SW 1271 (cell line): ENCODE measurements at places on chromosomes 7 and 10.
A peak's percentile ranks its signal among the peaks of the same experiment; 100 is the strongest.

DNA sequence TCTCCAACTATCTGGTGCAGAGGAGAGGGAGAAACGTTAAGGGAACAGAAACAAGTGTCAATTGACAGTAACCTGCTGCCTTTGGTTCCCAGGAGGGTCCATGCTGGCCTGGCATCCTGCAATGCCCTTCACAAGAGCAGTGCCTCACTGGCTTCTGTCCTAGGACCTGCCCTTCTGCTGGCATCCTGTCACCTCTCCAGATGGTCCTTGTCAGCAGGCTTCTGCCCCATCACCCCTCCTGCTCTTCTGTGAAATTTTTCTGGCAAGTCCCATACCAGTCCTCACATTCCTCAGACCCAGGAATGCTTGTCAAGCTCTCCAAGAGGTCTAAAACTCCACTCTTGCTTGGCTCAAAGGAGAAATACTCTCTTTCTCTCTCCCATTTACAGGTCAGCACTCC lies 34.2 kb downstream of the C10orf67 start:
- no peak for DNase-seq

- no peak for DNase-seq
Observed at GRCh38 chr10:86876748-86877147, 80.7 kb downstream of the MMRN2 start.

- no peak for DNase-seq
Observed at GRCh38 chr7:134692344-134692705, 45.7 kb downstream of the BPGM start.

DNA sequence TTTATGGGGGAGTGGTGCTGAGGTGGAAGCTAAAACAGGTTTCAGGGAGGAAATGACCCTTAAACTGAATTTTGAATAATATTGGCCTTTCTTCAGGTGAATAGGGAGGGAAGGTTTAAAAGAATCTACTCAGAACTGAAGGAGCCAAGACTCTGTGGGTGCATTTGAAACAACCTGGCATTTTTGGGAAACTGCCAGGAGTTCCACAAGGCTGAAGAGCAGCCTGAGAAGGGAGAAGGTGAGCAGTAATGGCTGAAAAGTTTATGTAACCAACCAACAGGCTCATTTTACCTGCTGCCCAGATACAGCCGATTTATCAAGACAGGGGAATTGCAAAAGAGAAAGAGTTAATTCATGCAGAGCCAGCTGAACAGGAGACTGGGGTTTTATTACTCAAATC lies 4.0 kb upstream of the PANK1 start:
- DNase-seq, result no peak

DNA sequence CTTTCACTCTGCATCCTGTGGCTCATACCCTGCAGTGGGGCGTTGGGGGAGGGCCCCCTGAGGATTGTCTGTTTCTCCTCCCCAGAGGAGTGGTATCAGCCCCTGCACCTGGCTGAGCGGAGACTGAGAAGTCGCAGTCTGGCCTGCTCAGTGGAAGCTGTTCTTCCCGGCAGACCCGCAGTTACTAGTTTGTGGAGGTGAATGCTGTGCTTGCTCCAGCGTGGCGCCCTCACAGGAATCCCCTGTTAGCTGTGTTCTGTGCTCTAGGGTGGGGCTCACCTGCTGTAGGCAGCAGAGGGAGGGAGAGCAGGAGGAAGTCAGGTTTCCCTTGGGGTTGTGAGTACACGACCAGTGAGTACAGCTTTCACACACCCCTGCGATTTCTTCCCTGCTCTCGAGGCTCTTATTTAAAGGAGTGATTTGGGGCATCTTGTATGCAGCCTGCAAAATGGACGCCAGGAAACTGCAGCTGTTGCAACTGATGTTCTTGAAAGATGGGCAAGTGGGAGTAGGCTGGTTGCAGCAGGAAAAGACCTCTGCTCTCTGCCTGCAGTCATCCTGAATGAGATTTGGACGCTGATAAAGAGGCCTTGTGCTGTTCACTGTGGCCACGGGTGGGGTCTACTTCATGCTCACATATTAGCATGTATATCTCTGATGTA lies 66.4 kb downstream of the HK1 start:
- DNase-seq, result no peak

GRCh38 chr7:5636914-5637313 lies 144.5 kb downstream of the RNF216 start:
- peak; percentile 43 for DNase-seq

DNA sequence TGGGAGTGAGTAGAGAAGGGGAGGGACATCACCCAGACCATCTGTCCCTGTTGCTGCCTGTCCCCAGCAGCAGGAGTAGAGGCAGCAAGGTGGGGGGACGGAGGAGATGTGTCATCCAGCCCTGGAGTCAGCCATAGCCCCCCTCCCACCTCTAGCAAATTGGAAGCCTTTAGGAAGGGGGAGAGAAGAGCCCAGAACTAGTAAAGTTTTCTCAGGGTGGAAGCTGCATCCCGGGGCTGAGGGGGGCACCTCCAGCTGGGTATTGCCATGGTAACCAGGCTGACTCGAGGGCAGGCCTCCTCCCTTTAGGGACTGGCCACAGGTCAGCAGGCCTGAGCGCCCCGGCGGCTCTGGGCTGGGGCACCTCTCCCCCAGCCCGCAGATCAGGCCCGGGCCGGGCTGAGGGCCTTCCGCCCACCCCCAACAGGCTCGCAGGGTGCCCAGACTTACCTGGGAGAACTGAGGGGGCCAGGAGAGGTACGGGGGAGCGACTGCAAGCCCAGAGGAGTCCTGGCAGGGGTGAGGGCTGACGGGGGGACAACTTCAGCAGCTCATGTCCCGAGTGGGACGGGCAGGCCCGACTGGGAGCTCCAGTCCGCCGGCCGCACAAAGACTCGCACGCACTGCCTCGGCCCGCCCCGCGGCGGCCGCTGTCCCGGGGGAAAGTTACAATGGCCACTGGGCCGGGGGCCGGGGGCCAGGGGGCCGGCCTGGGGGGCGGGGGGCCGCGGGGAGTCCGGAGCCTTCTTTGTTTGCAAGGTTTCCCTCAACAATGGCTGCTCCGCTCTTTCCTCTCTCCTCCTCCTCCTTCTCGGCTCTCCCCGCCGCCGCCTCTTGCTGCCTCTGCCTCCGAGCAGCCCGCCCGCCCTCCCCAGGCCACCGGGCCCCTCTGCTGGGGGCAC lies 6.0 kb downstream of the LDB1 start:
- DNase-seq, result no peak

DNA sequence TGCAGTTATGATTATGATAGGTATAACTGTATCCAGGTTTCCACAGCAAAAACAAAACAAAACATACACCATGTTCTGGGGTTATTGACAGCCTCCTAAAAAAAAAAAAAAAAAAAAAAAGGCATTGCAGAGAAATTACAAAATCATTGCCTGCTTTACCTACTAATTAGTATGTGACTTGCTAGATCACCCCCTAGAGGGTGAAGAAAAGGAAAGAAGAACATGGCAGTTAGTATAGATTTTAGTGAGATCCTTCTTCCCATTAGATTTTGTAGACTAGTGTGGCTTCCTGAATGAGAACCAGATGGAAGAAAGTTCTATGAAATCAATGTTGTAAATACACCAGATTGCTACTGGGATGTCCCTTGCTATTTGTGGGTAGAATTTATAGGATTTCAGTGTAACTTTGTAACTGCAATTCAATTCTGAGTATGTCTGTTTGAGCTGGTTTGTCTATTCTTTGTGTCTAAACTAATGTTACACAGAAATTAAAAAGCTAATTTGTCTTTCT lies 24.0 kb upstream of the AGBL3 start:
- DNase-seq, result no peak

DNA sequence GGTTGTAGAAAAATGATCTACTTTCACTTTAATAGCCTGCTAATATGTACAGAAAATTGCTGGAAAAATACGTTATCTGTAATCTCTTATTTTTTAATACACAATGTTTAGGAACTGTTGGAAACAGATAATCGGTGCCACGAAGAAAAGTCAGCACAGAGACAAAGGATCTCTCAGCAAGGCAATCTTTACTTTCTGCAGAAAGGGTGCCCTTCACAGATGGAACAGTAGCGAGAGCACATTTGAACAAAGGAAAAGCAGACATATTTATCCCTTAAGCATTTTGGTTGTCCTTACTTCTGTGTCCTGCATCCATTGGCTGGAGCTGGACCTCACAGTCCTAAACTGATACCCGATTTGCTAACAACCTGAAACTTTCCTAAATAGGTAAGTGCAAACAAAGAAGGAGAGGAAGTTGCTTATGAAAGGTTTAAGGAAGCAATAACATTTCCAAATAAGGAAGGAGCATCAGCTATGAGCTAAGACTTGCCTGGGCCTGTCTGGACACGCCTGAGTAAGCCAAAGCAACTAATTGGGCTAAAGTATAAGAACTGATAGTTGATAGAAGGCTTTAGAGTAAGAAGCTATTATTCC lies 640.0 kb downstream of the SH2D4B start:
- no peak for DNase-seq
